ENCODE measurements at places on chromosomes 3 and 15.

DNA sequence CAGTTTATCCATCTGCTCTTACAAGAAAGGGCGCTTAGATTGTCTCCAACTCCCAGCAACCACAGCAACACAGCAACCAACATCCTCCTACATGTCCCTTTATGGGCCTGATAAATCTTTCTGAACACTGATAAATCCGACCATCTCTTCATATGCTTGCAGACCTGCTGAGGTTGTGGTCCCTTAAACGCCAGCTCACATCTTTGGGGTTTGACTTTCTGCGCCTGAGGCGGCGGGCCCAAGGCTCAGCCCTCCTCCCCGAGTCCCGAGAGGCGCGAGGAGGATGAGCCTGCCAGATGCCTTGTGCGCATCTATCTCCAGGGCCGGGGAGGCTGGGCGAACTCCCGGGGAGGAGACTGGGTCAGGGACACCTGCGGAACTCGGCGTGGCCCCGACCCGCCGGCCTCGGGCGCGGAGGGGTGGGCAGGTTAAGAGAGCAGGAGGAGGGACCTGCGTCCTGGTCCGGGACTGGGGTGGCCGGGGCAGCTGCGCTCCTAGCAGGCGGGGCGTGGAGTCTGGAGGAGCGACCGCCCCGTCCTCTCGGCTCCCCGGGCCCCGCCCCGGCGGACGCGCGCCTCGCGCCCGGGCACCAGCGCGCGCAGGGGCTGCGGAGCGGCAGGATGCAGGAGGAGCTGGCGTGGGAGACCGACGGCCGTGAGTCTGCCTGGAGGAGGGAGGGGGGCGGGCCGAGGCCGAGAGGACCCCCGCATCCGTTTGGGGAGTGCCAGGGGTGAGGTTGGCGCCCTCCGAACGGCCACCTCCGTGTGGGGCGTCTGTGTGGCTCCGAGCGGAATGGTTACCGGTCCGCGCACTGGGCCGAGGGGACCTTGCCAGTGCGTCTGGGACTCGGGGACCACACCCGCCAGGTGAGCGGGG lies at the start of gene ANKDD1A:
Gene ANKDD1A (plus strand): TSS at position 592 of the 876 bp plus-strand sequence. CDS start 29 bp downstream, at position 621.
- peak; percentile 72 for DNase-seq

- DNase-seq, result no peak
Measured at GRCh38 chr15:23646165-23647000, 1.3 kb downstream of the MAGEL2 start.

- DNase-seq, result no peak
Measured at GRCh38 chr15:97386940-97387339, 573.6 kb upstream of the ARRDC4 start.

DNA sequence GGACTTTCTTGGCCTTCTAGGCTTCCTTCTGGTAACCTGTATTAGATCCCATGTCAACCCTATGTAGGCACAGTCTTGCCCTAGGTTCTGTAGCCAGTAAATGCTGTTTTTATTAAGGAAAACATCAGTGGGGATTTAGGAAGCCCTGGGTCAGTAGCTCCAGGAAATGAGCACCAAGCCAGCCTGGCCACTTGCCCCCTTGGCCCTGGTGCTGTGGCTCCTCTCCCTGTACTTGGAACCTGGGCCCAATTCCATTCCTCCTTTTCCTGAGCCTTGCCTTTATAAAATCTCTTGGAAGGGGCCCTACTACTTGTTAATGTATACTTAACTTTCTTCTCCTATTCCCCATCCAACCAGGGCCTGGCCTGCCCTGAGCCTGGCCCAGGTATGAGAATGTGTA lies 243.8 kb upstream of the TPRG1 start:
- no peak for DNase-seq
